Activated T-helper 2 cell treated with anti-CD3 and anti-CD28 coated beads, Interferon-gamma antibody, Interleukin-2, Interleukin-4, amounts not matched to agents 10 μg/mL and 5 μg/mL and 100 μg/mL, durations not matched to agents 14 hours and 24 hours and 36 hours (primary cell): ENCODE measurements at places on chromosomes 7 and 10.

DNA sequence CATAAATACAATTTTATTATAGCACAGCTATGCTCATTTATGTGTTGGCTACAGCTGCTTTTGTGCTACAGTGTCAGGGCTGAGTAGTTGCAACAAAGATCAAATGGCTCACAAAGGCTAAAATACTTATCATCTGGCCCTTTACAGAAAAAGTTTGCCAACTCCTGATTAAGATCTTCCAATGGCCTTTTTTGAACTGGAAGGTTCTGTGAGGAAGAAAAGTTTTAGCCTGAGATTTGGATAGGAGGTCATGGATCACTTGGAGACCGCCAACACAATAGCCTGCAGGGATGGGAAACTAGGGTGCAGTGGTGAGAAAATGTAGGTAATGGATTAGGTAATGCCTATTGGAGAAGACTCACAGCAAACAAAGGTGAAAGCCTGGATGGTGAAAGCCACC is 169.8 kb downstream of the NOC3L start:
- no peak overlapping the region for H3K27ac ChIP-seq
- no peak overlapping the region for H3K4me3 ChIP-seq
- H3K36me3 ChIP-seq = no peaks in the 10 kb centered on the region

- no peaks in the 10 kb centered on the region for H3K4me1 ChIP-seq
- no peak for DNase-seq
- no peak overlapping the region for H3K4me3 ChIP-seq
- no peaks in the 10 kb centered on the region for H3K36me3 ChIP-seq
Observed at GRCh38 chr10:83516788-83517187, 622.5 kb upstream of the GHITM start.

- DNase-seq = no peak
- no peak overlapping the region for H3K27ac ChIP-seq
- no peaks in the 10 kb centered on the region for H3K27me3 ChIP-seq
- no peak overlapping the region for H3K4me3 ChIP-seq
- H3K36me3 ChIP-seq = no peaks in the 10 kb centered on the region
Observed at GRCh38 chr7:69885431-69885830, 287.2 kb downstream of the AUTS2 start.

DNA sequence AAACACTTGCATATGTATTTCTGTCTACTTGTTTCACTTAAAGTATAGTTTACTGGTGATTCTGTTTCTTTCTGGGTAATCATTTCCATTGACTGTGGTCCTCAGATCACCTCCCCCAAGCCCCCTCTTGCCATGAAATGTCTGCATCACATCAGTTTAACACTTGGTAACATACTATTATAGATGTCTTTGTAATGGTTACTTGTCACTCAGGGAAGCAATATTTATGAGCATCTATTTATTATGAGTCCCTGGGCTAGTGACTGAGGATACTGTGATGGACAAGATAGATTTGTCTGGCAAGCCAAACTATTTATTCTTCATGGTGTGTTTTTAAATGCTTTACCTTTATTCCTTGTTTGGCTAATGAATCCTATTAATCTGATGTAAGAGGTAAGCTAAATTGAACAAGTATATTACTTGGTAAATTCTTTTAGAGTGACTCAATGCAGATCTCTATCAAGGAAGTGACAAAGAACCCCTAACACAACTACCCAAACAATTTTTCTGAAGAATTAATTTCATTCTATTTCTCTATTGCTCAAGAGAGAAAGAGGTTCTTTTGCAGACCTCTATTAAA is 270.9 kb downstream of the RELN start:
- no peak for DNase-seq
- H3K36me3 ChIP-seq = no peaks in the 10 kb centered on the region
- no peaks in the 10 kb centered on the region for H3K4me1 ChIP-seq
- no peak overlapping the region for H3K27ac ChIP-seq

- no peaks in the 10 kb centered on the region for H3K27me3 ChIP-seq
- no peaks in the 10 kb centered on the region for H3K36me3 ChIP-seq
- H3K4me1 ChIP-seq = peaks cover 8% of the 10 kb centered on the region
- no peak overlapping the region for H3K4me3 ChIP-seq
- H3K27ac ChIP-seq = no peak overlapping the region
Observed at GRCh38 chr10:34373211-34373610, 441.9 kb downstream of the PARD3 start.

GRCh38 chr7:12881712-12882111 is 194.3 kb downstream of the ARL4A start:
- DNase-seq = no peak
- no peak overlapping the region for H3K4me3 ChIP-seq
- H3K27ac ChIP-seq = no peak overlapping the region
- no peaks in the 10 kb centered on the region for H3K36me3 ChIP-seq

DNA sequence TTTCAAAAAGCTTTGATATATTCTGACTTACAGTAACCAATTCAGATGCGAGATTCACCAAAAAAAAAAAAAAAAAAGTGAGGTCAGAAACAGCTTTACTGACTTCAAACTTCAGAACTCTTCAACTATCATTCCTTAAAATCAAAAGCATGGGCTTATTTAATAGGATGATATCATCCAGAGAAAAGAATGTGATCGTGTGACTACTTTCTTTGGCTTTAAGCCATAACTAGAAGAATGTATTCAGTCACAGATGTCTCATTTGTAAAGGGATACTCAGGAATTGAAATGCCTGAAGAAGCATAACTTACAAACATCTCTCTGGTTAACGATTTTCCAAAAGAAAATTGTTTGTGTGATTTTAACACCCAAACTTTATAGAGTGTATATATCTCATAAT is 11.5 kb downstream of the TPK1 start:
- H3K4me3 ChIP-seq = no peak overlapping the region
- H3K36me3 ChIP-seq = no peaks in the 10 kb centered on the region
- DNase-seq = no peak
- no peak overlapping the region for H3K27ac ChIP-seq

GRCh38 chr7:1024331-1024841 is 20.0 kb upstream of the GPR146 start:
- DNase-seq = no peak
- H3K27ac ChIP-seq = no peak overlapping the region
- H3K36me3 ChIP-seq = peaks cover 20% of the 10 kb centered on the region
- H3K4me3 ChIP-seq = no peak overlapping the region

- no peak overlapping the region for H3K27ac ChIP-seq
- no peak for DNase-seq
- no peaks in the 10 kb centered on the region for H3K36me3 ChIP-seq
Observed at GRCh38 chr10:35412900-35413491, 76.7 kb downstream of the CCNY start.

GRCh38 chr7:137772316-137772715 is 74.5 kb downstream of the DGKI start:
- H3K4me3 ChIP-seq = no peak overlapping the region
- H3K4me1 ChIP-seq = peaks cover 4% of the 10 kb centered on the region
- no peaks in the 10 kb centered on the region for H3K36me3 ChIP-seq
- no peak for DNase-seq

GRCh38 chr7:30424506-30424905 is 54.1 kb downstream of the NOD1 start:
- no peaks in the 10 kb centered on the region for H3K27me3 ChIP-seq
- H3K4me1 ChIP-seq = no peaks in the 10 kb centered on the region

DNA sequence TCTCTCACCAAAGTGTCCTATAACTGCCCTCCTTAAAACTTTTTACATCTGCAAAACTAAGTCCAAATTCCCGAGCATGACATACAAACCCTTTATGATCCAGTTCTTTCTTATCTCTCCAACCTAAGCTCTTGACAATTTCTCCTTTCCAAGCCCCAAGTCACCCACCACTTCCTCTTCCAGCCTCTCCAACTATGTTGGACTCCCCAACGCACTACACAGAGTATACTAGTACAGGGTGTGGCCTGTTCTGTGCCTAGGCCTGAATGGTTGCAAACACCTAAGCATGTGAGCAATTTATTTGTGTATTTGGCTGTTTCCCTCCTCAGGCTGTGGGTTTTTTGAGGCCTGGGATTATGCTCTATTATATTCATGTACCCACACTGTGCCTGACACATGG is 101.2 kb upstream of the APBB1IP start:
- no peaks in the 10 kb centered on the region for H3K36me3 ChIP-seq
- peaks cover 9% of the 10 kb centered on the region for H3K27me3 ChIP-seq
- H3K4me1 ChIP-seq = peaks cover 7% of the 10 kb centered on the region
- H3K27ac ChIP-seq = no peak overlapping the region

DNA sequence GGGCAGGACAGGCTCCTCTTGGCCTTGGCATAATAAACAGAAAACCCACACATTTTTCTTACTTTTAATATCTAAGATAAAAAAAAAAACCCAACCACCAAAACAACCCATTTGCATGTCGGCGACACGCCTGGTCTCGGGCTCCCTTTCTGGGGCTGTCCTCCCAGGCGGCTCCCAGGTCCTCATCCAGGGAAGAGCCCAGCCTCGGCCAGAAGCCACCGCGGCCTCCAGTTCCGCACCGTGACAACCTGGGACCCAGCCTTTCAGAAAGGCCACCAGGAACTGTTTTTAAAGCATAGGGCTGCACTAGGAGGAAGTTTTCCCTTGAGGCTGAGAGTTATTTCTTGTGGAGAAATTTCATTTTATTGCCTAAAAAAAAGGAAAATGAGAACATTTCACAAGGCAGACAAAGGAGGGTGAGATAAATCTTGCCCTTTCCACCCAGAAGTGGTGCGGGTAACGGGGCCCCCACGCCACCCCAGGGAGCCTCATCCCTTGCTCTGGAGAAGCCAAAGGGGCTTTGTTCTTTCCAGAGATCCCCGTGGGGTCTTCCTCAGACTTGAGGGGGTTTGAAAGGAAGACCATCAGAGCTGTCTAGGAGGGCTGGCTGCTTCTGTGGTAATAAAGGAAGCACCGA is 39.2 kb upstream of the MKRN1 start:
- H3K27me3 ChIP-seq = peaks cover 2% of the 10 kb centered on the region
- no peak overlapping the region for H3K27ac ChIP-seq
- DNase-seq = no peak
- no peaks in the 10 kb centered on the region for H3K36me3 ChIP-seq
- peaks cover 5% of the 10 kb centered on the region for H3K4me1 ChIP-seq
- no peak overlapping the region for H3K4me3 ChIP-seq
